ENCODE measurements at places on chromosomes 4 and X.

DNA sequence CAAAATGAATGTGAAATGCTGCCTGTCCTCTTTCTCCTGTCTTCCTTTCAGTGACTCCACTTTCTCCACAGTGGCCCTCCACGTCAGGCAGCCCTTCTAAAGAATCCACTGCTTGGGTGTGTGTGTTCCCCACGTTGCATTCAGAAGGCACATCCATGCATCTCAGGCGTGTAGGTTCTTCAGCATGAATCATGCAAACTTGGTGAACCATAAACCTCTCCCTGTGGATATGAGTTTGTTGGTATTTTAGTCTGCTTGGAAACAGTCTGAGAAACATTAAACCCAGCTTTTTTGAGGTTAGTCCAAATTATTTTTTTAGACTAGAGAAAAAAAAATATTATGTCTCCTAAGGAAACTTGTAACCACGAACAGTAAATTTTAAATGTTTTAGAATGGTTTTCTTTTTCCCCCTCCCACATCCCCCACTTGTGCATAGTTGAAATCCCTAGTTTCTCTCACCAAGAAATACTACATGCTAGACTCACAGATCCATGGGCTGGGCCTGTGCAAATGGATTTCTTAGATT lies 251.6 kb downstream of the CBR4 start:
- no peak for DNase-seq

- DNase-seq, result no peak
Measured at GRCh38 chrX:5388087-5388486, 840.6 kb downstream of the NLGN4X start.

DNA sequence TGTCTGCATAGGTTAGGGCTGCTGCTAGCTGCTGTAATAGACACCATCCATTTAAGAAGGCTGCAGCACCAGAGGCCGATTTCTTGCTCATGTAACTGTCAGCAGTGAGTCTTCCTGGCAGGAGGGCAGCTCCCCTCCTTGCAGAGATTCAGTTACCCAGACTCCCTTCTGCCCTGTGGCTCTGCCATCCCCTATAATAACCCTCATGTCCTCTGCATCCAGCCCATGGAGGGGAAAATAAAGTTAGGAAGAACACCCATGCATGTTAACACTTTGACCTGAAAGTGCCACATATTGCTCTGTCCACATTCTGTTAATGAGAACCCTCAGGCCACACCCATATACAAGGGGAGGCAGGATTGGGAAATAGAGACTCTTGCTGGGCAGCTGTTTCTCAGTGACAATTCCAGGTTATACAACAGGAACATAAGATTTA lies 5.4 kb downstream of the STBD1 start:
- DNase-seq, result no peak

DNA sequence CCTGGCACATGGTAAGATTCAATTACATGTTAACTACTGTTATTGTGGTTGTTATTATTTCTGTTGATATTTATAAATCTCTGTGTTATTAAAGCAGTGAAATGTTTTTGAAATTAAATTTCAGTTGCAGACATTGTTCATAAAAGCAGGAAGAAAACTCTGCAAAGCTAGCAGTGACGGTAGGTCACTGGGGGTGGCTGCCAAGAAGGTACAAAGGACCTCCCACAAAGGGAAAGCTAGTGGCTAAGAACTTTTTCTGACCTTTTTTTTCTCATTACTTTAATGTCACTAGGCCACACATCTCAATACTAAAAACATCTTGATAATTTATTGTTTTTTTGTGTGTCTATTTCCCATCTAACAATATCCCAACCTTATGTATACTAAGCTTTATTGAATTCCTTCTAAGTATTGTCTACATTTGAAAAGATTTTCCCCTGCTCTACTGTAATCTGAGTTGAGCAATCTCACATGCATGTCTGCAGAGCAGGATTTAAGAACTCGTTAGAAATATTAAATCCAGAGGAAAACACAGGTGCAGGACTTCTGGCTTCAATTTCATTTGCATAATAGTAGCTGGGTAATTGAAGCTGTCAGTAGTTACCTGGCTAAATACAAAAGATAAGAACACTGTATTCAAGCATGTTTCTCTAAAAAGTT lies 197.3 kb downstream of the CFAP299 start:
- DNase-seq, result no peak

DNA sequence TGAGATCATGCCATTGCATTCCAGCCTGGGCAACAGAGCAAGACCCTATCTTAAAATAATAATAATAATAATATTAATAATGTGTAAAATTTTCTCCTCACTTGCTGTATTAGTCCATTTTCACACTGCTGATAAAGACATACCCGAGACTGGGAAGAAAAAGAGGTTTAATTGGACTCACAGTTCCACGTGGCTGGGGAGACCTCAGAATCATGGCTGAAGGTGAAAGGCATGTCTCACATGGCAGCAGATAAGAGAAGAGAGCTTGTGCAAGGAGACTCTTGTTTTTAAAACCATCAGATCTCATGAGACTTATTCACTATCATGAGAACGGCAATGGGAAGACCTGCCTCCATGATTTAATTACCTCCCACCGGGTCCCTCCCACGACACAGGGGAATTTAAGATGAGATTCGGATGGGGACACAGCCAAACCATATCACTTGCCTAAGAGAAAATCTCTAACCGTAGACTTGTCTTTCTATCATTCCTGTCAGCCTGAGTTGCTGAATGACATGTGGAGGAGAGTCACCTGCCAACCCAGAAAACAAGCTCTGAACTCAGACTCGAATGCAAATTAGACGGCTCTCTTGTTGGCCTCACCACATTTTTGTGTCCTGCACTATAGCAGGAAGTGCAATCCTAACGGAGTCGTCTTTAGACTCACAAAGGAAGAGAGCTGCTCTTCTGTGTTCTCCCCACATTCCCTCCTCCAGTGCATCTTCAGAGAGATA lies 51.9 kb upstream of the DCTD start:
- no peak for DNase-seq

- no peak for DNase-seq
Measured at GRCh38 chrX:107718156-107718621, 57.4 kb downstream of the TSC22D3 start.

DNA sequence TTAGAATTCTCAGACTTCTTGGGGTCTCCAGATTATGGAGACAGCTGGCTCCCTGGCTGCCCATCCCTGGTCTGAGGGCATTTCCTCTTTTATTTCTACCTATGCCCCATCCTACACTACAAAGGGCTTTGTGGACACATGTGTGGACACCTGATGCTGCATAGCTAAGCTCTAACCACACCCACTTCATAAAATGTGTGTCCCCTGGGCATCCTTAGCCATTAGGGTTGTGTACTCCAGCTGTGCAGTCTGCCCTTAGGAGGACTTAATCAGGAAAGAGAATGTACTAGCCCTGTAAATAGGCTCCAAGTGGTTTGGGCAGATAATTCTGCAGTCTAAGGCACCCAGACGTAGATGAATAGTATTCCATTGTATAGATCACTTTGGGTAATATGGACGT lies 47.0 kb downstream of the COQ2 start:
- DNase-seq, result no peak

GRCh38 chr4:18686338-18687037 lies 664.9 kb upstream of the LCORL start:
- no peak for DNase-seq

DNA sequence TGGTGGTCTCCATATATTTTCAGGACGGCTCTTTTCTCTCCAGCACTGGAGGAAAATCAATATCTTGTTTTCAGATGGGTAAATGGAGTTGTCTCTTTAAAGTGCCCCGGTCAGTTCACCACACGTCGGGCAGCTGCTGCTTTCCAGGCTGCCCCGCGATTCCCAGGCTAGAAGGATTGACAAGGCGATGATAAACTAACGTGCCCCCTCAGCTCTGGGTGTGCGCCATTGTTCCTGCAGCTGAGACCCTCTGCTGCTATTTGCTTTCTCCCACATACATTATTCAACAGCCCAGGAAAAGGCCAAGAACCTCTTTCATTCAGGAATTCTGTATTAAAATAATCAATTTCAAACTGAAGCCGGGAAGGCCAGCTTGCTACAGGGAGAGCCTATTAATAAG lies 254.5 kb downstream of the SOX3 start:
- DNase-seq, result no peak

DNA sequence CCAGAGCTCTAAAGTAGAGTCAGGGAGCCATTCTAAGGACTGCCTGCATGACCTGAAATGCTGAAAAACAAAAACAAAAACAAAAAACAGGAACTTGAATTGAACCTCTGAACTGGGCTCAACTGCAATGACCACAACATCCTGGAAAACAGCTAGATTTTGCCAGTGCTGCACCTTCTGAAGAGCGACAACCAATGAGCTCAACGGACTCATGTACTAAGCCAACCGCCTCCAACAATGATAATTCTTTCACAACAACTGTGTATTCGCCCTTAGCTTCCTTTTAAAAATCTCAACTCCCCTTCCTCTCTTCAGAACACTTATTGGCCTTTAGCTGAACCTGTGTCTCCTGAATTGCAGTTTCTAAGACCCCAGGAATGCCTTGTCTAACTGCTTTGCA lies 69.8 kb downstream of the HAUS3 start:
- DNase-seq, result no peak

GRCh38 chrX:19176901-19177630 lies 54.8 kb upstream of the ADGRG2 start:
- DNase-seq, result no peak

DNA sequence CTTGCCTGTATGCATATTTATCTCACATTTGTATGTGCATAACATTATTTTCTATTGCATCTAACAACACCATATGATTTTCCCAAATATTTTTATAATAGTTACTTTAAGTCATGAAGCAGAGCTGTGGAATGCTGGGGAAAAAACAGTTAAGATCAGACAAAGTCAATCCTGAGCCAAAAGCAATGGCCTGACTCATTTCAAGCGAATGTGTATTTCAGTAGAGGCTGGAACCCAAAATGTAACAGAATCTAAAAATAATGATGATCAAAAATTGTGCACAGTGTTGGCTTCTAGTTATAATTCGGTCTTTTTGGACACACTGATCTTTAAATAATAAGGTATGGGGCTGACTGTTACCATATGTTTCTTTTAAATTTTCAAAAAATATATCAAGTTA lies 516.2 kb upstream of the ADGRL3 start:
- no peak for DNase-seq

DNA sequence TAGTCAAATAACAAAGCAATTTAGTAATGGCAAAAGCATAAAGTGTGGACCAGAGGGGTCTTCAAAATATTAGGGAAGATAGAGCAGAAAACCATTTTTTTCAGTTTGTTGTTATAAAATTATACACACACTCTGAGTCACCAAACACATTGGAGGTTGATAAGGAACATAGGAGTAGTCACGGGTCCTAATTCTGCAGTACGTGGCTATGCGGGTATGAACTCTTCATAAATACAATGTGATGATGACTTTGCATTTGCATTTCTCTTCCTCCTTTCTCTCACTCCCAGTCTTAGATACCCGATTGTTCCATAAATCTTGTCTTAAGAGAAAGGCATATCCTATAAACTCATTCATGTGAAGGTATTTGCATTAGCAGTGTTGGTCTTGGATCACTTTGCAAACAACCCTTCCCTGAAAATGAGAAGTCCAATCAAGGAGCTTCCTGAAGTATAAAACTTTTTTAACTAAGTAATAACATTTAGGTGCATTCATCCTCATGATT lies 223.6 kb downstream of the PALLD start:
- DNase-seq, result no peak
